ENCODE measurements at places on chromosomes 13 and 19.

DNA sequence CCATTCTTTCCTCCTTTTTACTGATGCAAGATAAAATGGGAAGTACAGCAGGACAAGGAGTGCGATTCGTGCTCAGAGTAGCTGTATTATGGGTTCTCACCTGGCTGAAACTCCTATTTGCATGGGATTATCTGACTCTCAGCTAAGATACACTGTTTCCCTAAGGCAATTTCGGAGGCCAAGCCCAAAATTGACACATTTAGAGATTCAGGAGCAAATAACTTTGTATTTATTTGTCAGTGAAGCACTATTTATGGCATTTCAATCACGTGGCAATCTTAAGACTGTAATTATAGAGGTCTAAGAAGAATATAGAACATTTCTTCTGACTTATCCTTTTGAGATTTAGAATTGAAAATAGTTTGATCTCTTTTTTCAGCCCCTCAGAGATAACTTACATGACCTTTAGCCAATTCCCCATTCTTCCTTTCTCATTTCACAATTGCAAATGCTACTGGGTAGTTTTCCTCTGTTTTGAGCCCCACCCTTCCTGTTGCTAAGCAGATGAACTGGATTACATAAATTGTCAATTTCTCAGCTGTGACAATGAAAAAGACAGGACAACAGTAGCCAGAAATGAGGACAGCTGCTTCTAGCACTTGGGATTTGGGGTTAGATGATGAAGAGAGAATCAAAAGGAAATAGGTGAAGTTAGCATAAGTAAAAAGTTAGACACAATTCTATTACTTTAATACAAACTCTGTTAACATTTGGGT is 122.7 kb upstream of the FRY start:
- DNase-seq: no peak

DNA sequence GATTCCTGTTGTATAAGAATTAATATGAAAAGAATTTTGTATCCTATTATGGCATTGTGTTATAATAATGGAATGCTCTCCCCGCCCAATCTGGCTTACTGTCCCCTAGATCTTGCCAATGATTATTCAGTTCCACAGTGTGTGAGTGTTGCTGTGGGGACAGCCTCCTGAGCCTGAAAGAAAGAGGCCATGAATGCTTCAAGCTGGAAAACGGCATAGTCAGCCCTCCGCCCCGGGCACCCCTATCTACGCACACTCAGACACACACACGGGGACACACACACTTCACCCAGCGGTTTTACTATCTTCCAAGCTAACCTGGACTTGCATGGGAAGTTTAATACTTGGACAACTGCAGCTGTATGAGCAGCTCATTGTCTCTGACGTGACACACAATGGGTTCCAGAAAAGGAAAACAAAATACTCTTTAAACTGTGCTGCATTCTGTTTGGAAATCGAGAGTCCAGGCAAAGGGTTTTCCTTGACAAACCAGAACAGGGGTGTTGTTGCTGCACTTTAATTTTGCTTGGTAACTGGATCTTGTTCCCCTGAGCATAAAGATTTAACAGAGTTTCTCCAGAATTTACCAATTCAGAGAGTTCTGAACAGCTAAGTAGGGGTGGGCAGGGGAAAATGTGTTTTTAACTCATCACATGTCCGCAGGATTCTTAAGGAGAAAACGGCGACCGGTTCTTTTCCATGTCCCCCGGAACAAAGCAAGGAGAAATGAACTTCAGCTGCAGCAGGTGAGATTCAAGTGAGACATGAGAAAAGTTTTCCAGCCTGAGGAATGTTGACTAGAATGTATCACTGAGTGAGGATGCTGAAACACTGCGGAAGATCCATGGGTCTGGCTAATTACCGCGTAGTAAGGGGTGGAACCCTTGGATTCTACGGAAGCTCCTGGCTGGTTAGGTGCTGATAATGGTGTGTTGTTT is 472.9 kb downstream of the FOXO1 start:
- no peak for DNase-seq

DNA sequence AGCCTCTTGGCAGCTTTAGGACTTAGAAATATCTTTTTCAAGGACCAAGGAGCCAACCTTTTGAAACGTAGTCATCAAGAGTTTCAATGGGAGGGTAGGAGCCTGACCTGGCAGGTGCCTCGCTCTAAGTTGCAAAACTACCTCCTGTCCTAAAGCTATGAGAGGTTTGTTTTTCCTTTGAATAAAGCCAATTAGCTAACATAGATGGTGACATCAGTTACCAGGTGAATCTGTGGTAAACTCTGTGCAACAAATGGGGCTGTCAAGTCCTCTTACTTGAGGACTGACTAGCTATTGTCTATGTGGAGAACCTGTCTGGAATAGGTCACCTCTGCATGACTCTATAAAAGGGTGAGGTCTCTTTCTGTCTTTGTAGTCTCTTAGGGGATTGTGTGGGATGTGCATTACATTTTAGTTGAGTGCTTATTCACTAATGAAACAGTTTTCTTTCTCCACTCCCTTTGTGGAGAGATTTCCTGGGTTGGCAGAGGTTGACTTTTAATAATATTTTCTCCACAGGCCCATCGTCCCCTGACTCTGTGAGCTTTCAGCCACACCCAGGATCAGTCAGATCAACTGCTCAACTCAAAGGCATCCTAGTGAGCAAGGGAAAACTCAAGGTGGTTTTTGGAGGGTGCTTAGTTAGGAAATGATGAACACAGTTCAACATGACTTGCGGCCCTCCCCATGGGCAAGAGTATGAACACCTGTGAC is 9.9 kb downstream of the ARL11 start:
- no peak for DNase-seq

DNA sequence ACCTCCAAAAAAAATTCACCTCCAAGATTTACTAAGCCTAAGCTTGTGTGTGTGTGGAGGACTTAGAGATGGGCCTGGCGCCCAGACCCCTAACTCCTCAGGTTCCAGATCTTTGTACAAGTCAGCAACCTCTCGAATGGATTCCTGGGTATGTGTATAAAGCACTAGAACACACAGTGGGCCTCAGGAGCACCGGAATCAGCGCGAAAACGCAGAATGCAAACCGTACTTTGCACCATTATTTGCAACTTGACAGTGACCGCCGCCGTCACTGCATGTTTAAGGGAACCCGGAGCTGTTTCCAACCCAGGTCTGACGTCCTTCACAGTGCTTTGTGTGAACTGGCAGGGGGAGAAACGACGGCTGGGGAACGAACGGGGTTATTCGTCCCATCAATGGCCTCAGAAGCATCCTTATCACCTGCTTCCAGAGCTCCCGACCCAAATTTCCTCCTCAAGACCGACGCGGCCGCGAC is 688 bp downstream of the ZNF606 start:
- DNase-seq: no peak

GRCh38 chr13:39196965-39197646 is 158.8 kb downstream of the NHLRC3 start:
- no peak for DNase-seq

GRCh38 chr13:44932171-44932849 is 57.0 kb downstream of the NUFIP1 start:
- DNase-seq: no peak
